GM19239 (cell line): ENCODE measurements at places on chromosomes 1 and 21.

DNA sequence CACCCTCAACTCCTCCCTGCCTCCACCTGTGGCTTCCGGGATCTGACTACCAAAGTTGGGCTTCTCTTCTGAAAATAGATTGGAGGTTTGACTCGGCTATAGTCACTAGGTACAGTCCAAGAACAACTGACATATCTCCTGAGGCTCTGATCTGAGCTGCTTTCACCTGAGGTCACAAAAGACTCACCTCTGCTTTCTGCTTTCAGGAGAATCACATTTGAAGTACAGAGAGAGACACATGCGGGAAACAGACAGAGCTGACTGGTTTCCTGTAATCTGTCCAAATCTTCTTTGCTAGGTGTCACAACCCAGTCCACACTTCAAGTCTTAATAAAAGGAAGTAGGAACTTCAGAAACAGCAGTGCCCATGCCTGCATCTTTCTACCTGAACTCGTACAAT, 245.4 kb upstream of the CHRM3 start:
- no peak for DNase-seq

DNA sequence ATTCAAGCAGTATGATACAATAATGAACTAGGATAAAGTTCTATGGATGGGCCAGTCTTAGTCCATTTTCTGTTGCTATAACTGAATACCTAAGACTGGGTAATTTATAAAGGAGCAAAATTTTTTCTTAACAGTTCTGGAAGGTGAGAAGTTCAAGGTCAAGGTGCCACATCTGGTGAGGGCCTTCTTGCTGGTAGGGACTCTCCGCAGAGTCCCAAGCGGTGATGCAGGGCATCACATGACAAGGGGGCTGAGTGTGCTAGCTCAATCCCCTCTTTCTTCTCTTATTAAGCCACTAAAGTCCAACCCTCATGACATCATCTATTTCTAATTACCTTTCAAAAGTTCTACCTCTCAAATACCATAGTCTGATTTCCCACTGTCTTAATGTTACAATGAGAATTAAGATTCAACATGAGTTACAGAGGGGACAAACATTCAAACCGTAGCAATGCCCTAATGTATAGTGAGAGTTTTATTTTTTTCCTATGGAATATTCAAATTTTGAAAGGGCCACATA, 92.2 kb upstream of the QSOX1 start:
- no peak for DNase-seq

DNA sequence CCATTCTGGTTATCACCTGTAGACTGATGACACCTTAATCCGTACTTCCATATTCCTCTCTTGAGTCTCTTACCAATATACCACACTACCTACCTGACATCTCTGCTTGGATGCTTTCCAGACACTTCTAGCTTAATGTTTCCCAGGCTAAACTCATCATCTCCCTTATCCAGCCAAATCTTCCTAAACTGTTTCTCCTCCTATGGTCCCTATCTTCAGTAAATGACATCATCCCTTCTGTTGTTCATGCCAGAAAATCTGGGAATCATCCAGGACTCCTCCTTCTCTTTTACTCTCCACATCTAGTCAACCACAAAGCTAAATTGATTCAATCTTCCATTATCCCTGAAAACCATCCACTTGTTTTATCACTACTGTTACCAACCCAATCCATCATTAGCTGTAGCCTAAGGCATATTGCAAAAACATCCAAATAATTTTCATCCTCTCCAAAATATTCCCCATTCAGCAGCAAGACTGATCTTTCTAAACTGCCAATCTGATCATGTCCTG, 464.1 kb upstream of the BEND5 start:
- no peak for DNase-seq

GRCh38 chr1:74271503-74271902, 36.3 kb downstream of the TNNI3K start:
- no peak for DNase-seq

DNA sequence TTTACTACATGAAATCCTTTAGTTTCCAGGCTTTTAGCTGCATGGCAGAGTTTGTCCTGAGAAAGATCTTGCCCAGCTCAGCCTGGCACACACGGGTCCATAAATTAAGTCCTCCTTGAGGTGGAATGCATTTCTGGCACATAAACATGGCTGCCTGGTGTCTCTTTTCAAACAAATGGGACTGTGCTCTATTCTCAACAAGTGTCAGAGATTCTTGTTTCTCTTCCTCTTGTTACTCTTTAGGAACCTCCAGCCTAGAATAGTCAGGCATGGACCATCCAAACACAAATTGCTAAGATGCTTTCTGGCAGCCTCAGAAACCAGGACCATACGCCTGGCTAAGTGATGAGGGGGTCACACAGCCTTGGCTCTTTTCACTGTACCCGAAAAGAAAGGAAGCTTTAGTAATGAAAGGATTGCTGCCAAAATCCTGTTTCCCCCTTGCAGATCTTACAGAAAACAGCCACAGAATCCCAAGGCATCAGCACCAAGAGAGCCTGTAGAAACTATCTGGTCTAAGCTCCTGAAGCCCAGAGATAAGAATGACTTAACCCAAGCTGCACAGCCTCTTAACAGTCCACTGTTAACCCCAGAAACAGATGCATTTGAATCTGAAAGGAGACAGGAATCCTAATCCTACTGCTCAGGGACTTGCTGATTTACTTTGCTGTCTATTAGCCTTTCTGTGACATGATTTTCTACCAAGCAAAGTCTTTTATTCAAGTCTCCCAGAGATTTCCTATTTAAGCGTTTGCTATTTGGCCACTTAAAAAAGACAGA, 31.9 kb upstream of the NRDC start:
- DNase-seq: no peak

GRCh38 chr1:22428672-22429071, 23.0 kb upstream of the ZBTB40 start:
- peak; percentile 27 for DNase-seq
